ENCODE measurements at places on chromosomes 2 and 18. TPM values are rescaled to one million over a fixed set of nuclear protein-coding genes. Genes with fewer than 3 reads are reported as not detected.
A peak's percentile ranks its signal among the peaks of the same experiment; 100 is the strongest.

DNA sequence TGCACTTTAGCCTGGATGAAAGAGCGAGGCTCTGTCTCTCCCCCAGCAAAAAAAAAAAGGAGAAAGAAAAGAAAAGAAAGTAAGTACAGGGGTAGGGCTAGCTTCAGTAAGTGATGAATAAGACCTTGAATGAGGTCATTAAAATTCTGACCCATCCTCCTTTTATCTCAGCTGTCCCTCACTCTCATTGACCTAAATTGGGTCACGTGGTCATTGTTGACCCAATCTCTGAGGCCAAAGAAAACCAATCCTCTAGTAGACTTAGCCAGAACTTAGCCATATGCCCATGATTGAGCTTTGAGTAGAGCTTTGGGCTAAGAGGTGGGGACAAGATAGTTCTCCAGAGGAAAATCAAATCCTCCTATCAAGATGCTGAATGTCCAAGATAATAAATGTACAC lies 149.3 kb downstream of the PDE11A start:
- no peak for DNase-seq

- no peak for DNase-seq
Observed at GRCh38 chr2:28173377-28173776, 219.3 kb upstream of the FOSL2 start.

DNA sequence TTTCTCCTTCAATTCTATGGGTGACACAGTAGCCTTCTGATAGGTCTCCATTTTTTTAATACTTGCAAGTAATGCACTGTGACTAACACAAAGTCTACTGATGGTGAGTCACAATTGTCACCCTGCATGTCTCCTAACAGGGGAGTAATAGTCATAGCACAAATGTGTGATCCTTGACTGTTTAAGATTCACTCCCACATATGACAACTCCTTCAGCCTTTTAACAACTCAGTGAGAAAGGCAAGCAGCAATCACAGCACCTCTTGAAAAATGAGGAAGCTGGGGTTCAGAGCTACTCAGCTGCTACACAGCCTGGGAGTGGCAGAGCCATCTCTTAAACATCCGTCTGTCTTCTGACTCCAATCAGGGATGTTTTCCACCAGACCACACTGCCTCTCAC lies 63.8 kb downstream of the EHD3 start:
- no peak for DNase-seq

DNA sequence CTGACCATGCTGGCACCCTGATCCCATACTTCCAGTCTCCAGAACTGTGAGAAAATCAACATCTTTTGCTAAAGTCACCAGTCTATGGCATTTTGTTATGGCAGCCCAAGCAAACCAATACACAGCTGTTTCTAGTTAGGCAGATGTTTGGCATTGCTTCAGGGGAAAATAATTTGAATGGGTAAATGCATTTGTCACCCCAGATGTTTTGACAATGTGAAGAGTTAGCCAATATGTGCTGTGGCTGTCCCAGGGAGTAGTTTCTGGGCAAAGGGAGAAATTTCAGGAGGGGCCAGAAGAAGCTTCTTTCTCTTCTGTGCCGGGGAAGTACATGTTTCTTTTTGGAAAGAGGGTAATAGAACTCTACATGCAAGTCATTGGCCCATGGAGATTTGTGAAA lies 619.0 kb downstream of the SLC4A3 start:
- DNase-seq = no peak

GRCh38 chr2:18496516-18496915 lies 63.9 kb downstream of the RDH14 start:
- DNase-seq = no peak

DNA sequence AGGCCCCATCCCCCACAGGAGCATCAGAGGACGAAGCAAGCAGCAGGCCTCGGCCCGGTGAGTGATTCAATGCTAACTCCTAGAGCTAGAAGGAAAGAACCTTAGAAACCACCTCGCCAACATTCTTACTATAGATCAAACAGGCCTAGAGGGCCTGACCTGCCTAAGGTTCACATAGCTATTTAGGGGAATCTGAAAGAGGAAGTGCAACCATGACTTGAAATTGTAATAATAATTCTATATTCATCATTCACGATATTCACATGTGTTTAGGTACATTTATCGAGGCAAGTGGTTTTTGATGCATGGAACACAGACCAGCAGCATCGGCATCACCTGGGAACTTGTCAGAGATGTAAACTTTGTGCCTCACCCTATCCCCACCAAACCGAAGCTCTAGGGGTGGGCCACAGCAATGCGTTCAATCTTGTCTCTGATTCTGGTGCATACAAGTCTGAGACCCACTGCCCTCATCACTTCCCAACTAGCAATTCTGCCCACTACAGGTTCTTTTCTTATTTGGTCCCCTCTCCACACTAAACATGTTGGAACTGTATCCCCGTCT lies 78.0 kb upstream of the DNMT3A start:
- DNase-seq = no peak

- no peak for DNase-seq
Observed at GRCh38 chr2:423479-423878, 135.6 kb upstream of the ALKAL2 start.

GRCh38 chr2:67772216-67773170 lies 290.3 kb downstream of the C1D start:
- DNase-seq = peak; percentile 19

Gene PLGLB1
- 5.1 TPM for total RNA-seq

DNA sequence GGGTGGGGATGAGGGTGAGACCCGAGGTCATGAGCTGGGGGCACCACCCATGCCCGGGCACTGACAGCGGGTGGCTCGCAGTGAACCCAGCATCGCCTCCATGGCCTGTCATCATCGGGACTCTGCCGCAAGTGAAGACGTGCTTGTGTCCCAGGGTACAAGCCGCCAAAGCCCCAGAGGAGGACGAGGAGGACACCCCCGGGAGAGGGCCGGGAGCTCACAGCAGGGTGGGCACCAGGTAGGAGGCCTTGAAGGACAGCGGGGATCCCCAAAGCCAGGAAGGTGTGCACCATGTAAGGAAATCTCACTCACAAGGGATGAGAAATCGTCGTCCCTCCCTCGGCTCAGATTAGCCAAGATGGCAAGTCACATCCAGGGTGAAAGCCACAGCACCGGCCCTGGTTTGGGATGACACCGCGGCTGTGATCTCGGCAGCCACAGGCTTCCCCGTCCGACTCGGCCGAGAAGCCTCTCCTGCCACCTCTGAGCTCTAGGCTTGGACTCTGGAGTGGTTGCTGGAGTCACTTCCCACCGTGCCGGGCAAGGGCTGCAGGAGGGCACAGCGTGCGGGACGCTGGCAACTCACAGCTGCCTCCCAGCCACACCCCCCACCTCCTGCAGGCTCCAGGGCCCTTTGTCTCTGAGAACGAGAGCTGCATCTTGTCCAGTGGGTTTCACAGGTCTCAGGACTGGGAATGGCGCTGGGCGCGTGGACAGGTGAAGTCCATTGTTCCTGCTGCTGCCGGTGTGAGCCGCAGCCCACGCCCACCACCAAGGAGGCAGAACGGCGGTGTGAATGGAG lies 81.6 kb upstream of the CTDP1 start:
- peak; percentile 40 for DNase-seq

DNA sequence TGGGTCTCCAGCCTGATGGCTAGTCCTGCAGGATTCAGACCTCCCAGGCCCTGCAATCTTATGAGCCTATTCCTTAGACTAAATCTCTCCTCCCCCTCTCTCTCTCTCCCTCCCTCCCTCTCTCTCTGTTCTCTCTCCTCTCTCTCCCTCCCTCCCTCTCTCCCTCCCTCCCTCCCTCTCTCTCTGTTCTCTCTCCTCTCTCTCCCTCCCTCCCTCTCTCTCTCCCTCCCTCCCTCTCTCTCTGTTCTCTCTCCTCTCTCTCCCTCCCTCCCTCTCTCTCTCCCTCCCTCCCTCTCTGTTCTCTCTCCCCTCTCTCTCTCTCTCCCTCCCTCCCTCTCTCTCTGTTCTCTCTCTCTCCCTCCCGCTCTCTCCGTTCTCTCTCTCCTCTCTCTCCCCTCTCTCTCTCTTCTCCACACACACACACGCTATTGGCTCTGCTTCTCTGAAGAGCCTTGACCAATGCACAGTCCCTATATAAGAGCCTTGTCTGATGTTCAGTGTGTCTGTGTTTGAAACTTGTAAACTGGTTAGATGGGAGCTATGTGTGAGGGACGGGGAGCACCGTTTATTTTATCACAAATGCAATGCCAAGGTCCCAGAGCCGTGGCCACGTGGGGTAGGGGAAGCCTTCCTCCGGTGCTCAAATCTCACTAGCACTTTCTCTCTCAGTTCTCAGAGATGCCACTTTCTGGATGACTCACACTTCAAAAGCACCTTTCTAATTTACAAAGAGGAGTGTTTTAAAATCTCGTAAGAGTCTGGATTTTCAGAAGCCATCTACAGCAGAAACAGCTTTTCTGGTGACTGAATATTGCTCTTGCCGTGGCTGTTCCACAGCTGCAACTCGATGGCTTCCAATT lies 9.4 kb upstream of the PRLH start:
- DNase-seq = no peak

Gene DCDC2C
- 0.46 TPM for total RNA-seq

Gene SERPINB3
- not detected for total RNA-seq

DNA sequence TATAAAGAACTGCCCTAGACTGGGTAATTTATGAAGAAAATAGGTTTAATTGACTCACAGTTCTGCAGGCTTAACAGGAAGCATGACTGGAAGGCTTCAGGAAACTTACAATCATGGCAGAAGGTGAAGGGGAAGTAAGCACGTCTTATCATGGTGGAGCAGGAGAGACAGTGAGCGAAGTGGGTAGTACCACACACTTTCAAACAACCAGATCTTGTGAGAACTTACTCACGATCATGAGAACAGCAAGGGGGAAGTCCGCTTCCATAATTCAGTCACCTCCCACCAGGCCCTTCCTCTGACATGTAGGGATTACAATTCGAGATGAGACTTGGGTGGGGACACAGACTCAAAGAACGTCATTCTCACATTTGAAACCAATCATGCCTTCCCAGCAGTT lies 260.1 kb upstream of the FAM98A start:
- no peak for DNase-seq

GRCh38 chr2:65320042-65320725 lies 92.6 kb downstream of the ACTR2 start:
- DNase-seq = no peak

Gene TXNDC2
- not detected for total RNA-seq

Gene GAL3ST2
- total RNA-seq = not detected

- no peak for DNase-seq
Observed at GRCh38 chr18:22868831-22869230, 64.3 kb upstream of the RBBP8 start.

GRCh38 chr2:145736871-145737270 lies 1217.0 kb upstream of the ZEB2 start:
- DNase-seq = no peak

Gene IL36A
- not detected for total RNA-seq

Gene PKDCC
- 21.4 TPM for total RNA-seq

GRCh38 chr2:207133458-207133819 lies 32.3 kb downstream of the KLF7 start:
- DNase-seq = peak; percentile 35

GRCh38 chr2:216594081-216594480 lies 39.1 kb upstream of the IGFBP2 start:
- no peak for DNase-seq

GRCh38 chr2:222532315-222532714 lies 108.0 kb downstream of the SGPP2 start:
- DNase-seq = no peak

- no peak for DNase-seq
Observed at GRCh38 chr2:10680957-10681356, 8.8 kb downstream of the NOL10 start.

DNA sequence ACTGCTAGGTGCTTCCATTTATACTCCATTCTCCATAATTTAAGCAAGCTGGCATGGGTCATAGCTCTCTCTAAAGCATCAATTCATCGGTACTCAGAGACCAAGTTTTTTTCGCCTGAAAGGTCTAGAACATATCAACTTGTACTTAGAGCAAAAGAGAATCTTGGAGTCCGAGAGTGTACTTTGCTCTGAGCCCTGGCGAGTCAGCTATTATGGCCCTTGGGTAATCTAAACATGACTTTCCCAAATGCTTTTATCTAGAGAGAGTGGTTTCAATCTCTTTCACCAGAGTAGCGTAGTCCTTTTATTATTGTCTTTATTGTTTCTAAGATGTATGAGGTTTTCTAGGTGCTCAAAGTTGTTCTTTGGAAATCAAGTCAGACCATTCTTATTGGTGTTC lies 34.4 kb downstream of the MAIP1 start:
- DNase-seq = no peak

DNA sequence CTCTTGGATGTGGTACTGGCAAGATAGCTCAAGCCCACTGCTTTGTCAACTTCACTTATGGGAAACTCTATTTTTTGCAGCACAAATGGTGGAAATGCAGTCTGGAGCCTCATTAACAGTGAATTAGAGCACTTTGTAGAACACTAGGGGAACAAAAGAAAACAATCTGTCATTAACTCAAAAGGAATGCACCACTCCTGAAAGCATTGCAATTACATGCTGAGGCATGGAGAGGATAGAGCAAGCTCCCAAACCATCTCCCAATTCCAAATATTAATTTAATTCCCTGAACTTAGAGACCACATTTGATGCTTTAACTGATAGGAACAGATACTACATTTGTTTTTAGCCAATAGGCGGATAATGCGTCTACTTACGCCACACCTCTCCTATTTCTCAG lies 32.8 kb upstream of the TANC1 start:
- DNase-seq = no peak

Gene GRB14
- total RNA-seq = 19.3 TPM

Gene LIMS2
- 9.1 TPM for total RNA-seq

DNA sequence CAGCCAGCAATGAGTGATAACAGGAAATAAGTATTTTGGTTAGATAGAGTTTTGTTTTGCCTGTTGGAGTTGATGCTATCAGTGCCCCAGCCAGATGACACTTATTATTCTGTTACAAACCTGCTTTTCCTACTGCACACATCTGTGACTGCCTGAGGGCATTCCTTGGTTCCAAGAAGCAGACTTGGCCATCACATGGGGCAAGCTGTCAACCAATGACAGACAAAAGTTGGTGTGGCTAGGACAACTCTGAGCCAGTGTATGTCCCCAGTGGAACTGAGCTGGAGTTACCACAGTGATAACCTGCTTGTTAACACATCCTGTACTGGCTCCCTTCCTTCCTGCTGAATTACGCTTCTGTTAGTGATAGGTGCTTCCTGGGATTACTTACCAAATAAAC lies 54.5 kb downstream of the FAM171B start:
- no peak for DNase-seq

- DNase-seq = no peak
Observed at GRCh38 chr2:101998896-101999789, 7.4 kb downstream of the IL1R2 start.

Gene SMCHD1
- 70.7 TPM for total RNA-seq

DNA sequence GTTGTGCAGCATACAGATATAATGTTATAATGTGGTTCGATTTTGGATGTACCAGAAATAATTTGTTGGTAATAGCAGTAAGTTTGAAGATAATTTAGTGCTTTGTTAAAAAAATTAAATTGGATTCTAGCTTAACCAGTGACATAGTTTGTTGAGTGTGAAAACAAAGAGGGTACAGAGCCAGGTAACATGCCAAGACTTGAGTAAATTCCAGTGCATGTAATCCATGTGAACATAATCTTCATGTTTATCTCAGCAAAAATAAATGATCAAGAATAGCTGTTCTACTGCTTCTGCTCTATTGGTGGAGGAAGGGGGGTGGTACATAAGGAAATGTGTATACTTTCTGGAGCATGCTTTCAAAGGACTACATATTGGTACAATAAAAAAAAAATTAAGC lies 165.8 kb downstream of the DNAH7 start:
- DNase-seq = no peak
